ENCODE measurements at places on chromosomes 1 and 21. TPM values are rescaled to one million over a fixed set of nuclear protein-coding genes. Genes with fewer than 3 reads are reported as not detected.

Gene CHIA
- not detected for total RNA-seq

Gene ATP5IF1
- 119 TPM for total RNA-seq

Gene SLC1A7
- not detected for total RNA-seq

Gene SHISAL2A
- total RNA-seq: 0.36 TPM

Gene NSUN4
- 18.5 TPM for total RNA-seq

Gene E2F2
- 13.9 TPM for total RNA-seq

Gene KIRREL1
- 9.9 TPM for total RNA-seq

Gene SLC16A4
- total RNA-seq: 0.44 TPM

Gene GPBP1L1
- 95.3 TPM for total RNA-seq

Gene RYR2
- 0.28 TPM for total RNA-seq

Gene GUCA2B
- total RNA-seq: not detected

Gene KMO
- 0.12 TPM for total RNA-seq

Gene USP33
- total RNA-seq: 24.7 TPM

Gene PLA2G2D
- total RNA-seq: 0.20 TPM

Gene ABL2
- total RNA-seq: 6.2 TPM

Gene ATF3
- 2.7 TPM for total RNA-seq

Gene NMNAT2
- total RNA-seq: 0.04 TPM

Gene BCAN
- not detected for total RNA-seq

Gene CENPF
- 28.1 TPM for total RNA-seq

Gene CFAP141
- total RNA-seq: not detected

Gene MXRA8
- 2.0 TPM for total RNA-seq

Gene RAB42
- total RNA-seq: 0.40 TPM

Gene AMY1C
- total RNA-seq: not detected

Gene PIGC
- 11.7 TPM for total RNA-seq

Gene CFHR3
- 0.36 TPM for total RNA-seq

Gene LCE3E
- total RNA-seq: 4.3 TPM

Gene TIE1
- 4.1 TPM for total RNA-seq

Gene C1QA
- 10.4 TPM for total RNA-seq

Gene INSRR
- not detected for total RNA-seq

Gene TMEM82
- not detected for total RNA-seq

Gene PERM1
- not detected for total RNA-seq

Gene PTPN7
- 1.2 TPM for total RNA-seq

Gene HSPB7
- total RNA-seq: 1.6 TPM

Gene RPTN
- 0.08 TPM for total RNA-seq

Gene UBASH3A
- 0.24 TPM for total RNA-seq

Gene ANGPTL3
- total RNA-seq: not detected
